ENCODE measurements at places on chromosomes 6 and 20. TPM values are rescaled to one million over a fixed set of nuclear protein-coding genes. Genes with fewer than 3 reads are reported as not detected.

Gene PLA2G7
- total RNA-seq, result not detected

GRCh38 chr6:138499303-138500018 lies at the start of gene NHSL1:
Gene NHSL1, minus strand, starts transcription at chr6:138499494. Its CDS starts 204 bp downstream, at chr6:138499290.
- DNase-seq, result no peak
- H3K27me3 ChIP-seq, result peaks cover 3% of the 10 kb centered on the region
- no peak within 1 kb of the TSS for H3K27ac ChIP-seq
- no peaks in the 10 kb centered on the region for H3K4me1 ChIP-seq
- no peak within 1 kb of the TSS for H3K4me3 ChIP-seq
- no peaks in the 10 kb centered on the region for H3K36me3 ChIP-seq

Gene CLPSL2
- not detected for total RNA-seq

- no peaks in the 10 kb centered on the region for H3K27me3 ChIP-seq
- peaks cover 3% of the 10 kb centered on the region for H3K4me1 ChIP-seq
- H3K27ac ChIP-seq, result no peak overlapping the region
- no peak overlapping the region for H3K4me3 ChIP-seq
- no peak for DNase-seq
- H3K36me3 ChIP-seq, result no peaks in the 10 kb centered on the region
These were observed 270.4 kb upstream of the CITED2 start for GRCh38 chr6:139644821-139645220.

- H3K4me1 ChIP-seq, result peaks cover 10% of the 10 kb centered on the region
- H3K4me3 ChIP-seq, result no peak overlapping the region
- no peak for DNase-seq
- H3K36me3 ChIP-seq, result no peaks in the 10 kb centered on the region
These were observed 3.7 kb upstream of the TXNDC5 start for GRCh38 chr6:7914311-7914710.

GRCh38 chr6:1527073-1527457 lies 82.7 kb upstream of the FOXC1 start:
- H3K36me3 ChIP-seq, result no peaks in the 10 kb centered on the region
- no peak overlapping the region for H3K27ac ChIP-seq
- DNase-seq, result peak; percentile 65
- no peak overlapping the region for H3K4me3 ChIP-seq
- H3K4me1 ChIP-seq, result peaks cover 48% of the 10 kb centered on the region

Gene STX11
- 38.3 TPM for total RNA-seq

Gene LY6G6D
- not detected for total RNA-seq

GRCh38 chr20:14866841-14867514 lies 529.6 kb upstream of the FLRT3 start:
- no peak overlapping the region for H3K27ac ChIP-seq
- no peak overlapping the region for H3K4me3 ChIP-seq
- H3K4me1 ChIP-seq, result no peaks in the 10 kb centered on the region
- no peak for DNase-seq

GRCh38 chr20:48908656-48909319 lies 12.7 kb upstream of the ARFGEF2 start:
- no peak for DNase-seq
- no peak overlapping the region for H3K27ac ChIP-seq
- no peak overlapping the region for H3K4me3 ChIP-seq
- no peaks in the 10 kb centered on the region for H3K36me3 ChIP-seq
- H3K27me3 ChIP-seq, result no peaks in the 10 kb centered on the region

DNA sequence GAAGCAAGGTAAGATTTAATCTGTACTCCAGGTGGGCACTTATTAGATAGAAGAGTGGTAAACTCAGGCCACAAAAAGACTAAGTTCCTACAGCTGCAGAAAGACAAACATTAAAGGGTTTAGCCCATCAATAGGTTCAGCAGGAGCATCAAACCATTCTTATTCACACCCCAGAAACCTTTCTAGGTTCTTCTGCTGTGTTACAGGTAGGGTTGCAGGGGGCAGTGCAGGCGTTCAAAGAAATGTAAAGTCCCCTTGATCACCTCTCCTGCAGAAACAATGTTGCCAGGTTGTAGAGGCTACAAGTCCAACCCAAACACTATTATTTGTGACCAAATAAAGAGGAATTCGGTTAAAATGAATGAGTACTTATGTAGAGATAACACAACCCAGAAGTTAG lies 31.8 kb downstream of the PHACTR1 start:
- no peaks in the 10 kb centered on the region for H3K36me3 ChIP-seq
- no peak overlapping the region for H3K27ac ChIP-seq
- H3K27me3 ChIP-seq, result peaks cover 24% of the 10 kb centered on the region
- H3K4me3 ChIP-seq, result no peak overlapping the region
- no peaks in the 10 kb centered on the region for H3K4me1 ChIP-seq

Data from natural killer cell (primary cell).